Left lung (tissue), 14 donors: ENCODE measurements at places on chromosomes 12 and 14. TPM values are rescaled to one million over a fixed set of nuclear protein-coding genes. Genes with fewer than 3 reads are reported as not detected.

The SLC5A8 gene
- total RNA-seq = 1.0 TPM

DNA sequence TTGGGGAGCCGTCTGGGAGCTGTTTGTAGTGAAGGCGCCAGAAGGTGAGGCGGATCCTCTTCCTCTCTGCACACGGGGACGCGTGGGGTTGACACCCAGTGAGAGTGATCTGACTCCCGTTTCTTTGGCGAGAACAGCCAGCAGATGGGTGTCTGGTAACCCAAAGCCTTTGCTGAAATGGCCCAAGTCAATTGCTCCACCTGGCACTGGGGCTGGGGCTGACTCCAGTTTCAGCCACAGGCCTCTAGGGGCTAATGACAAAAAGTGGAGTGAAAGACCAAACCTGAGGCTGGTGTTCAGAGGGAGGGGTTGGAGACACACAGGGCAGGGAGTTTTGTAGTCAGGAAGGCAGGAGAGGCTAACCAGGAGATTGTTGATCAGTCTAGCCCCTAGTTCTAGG lies 87.0 kb downstream of the FRMD6 start:
- H3K27me3 ChIP-seq = no peaks in the 10 kb centered on the region
- no peak overlapping the region for H3K4me3 ChIP-seq
- no peak overlapping the region for H3K27ac ChIP-seq

GRCh38 chr14:52825085-52825484 lies 33.7 kb upstream of the GNPNAT1 start:
- no peaks in the 10 kb centered on the region for H3K36me3 ChIP-seq
- DNase-seq = no peak
- H3K27me3 ChIP-seq = no peaks in the 10 kb centered on the region
- no peaks in the 10 kb centered on the region for H3K4me1 ChIP-seq

- H3K36me3 ChIP-seq = no peaks in the 10 kb centered on the region
- peaks cover 8% of the 10 kb centered on the region for H3K4me1 ChIP-seq
- H3K27me3 ChIP-seq = no peaks in the 10 kb centered on the region
- no peak for DNase-seq
- H3K4me3 ChIP-seq = no peak overlapping the region
Observed at GRCh38 chr14:64746298-64747250, 42.4 kb downstream of the PLEKHG3 start.

GRCh38 chr12:25615119-25615518 lies 62.0 kb upstream of the LMNTD1 start:
- no peaks in the 10 kb centered on the region for H3K4me1 ChIP-seq
- no peaks in the 10 kb centered on the region for H3K27me3 ChIP-seq
- H3K27ac ChIP-seq = no peak overlapping the region
- no peak for DNase-seq

GRCh38 chr12:4685317-4685716 lies 34.9 kb upstream of the GALNT8 start:
- H3K4me3 ChIP-seq = no peak overlapping the region
- DNase-seq = no peak
- no peaks in the 10 kb centered on the region for H3K4me1 ChIP-seq
- no peak overlapping the region for H3K27ac ChIP-seq
- H3K27me3 ChIP-seq = no peaks in the 10 kb centered on the region

- H3K27ac ChIP-seq = no peak overlapping the region
- H3K4me3 ChIP-seq = no peak overlapping the region
- H3K4me1 ChIP-seq = no peaks in the 10 kb centered on the region
- H3K36me3 ChIP-seq = no peaks in the 10 kb centered on the region
- DNase-seq = no peak
- H3K27me3 ChIP-seq = no peaks in the 10 kb centered on the region
Observed at GRCh38 chr12:28316049-28316448, 125.8 kb downstream of the CCDC91 start.

GRCh38 chr14:24398653-24399446 lies at the start of gene NYNRIN:
Gene NYNRIN, plus strand, starts transcription at chr14:24399003. Its CDS starts 244 bp downstream, at chr14:24399247.
- peak within 1 kb of the TSS; percentile 61 for H3K4me3 ChIP-seq
- H3K27ac ChIP-seq = peak within 1 kb of the TSS; percentile 56
- peaks cover 6% of the 10 kb centered on the region for H3K4me1 ChIP-seq
- H3K36me3 ChIP-seq = no peaks in the 10 kb centered on the region
